ENCODE measurements at places on chromosomes 16 and 17.

GRCh38 chr16:67112591-67113399, 3.1 kb downstream of the PHAF1 start:
- no peak for DNase-seq

DNA sequence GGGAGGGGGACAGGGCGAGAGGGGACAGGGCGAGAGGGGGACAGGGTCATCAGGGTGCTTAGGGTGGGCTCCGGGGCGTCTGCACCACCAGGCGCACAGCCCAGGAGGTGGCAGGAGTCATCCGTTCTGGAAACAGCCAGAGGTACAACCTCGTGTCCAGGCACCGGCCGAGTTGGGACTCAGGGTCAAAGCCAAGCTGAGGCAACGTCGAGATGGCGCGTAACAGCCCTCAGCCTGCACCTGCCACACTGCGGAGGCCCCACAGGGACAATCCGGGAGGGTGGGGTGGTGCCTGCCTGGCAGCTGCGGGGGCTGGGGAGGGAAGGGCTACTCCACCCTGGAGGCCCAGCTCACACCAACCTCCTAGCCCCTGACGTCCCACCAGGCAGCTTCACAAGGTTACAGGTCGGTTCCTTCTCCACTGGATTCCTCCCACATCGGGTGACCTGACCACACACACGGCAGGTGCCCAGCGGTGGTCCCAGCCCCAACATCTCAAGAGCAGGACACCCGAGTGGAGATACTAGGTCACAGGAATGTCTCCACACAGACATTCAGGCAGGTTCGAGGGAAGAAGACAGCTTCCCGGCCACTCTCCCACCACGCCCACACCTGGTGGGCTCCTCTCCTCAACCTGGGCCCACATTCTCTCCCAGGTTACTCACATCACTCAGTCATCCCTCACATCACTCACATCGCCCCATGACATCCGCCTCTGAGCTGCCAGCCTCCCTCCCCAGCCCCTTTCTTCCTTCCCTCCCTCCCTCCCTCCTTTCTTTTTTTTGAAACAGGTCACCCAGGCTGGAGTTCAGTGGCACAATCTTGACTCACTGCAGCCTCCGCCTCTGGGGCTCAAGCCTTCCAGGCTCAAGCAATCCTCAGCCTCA, 47.3 kb downstream of the RPH3AL start:
- DNase-seq = no peak

GRCh38 chr17:78779850-78780249, 2.2 kb downstream of the CYTH1 start:
- no peak for DNase-seq

DNA sequence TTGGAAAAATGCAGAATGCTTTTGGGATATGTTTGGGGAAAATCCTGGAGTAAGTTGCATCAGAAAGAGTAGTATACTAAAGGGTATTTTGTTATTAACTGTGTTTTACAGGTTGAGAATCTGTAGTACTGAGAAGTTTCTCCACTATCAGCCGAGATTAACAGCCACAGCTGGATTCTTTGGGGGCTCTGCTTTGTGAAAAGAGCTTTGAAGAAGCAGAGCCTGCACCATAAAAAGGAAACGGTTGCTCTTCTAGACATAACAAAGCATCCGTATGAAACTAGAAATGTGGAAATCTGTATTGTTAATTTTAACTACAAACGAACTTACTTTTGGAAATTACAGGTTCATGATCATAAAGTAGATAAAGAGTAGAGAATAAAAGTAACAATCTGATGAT, 5.3 kb downstream of the NLK start:
- DNase-seq = no peak

- DNase-seq = no peak
Observed at GRCh38 chr16:84237994-84238750, 1.6 kb downstream of the KCNG4 start.

DNA sequence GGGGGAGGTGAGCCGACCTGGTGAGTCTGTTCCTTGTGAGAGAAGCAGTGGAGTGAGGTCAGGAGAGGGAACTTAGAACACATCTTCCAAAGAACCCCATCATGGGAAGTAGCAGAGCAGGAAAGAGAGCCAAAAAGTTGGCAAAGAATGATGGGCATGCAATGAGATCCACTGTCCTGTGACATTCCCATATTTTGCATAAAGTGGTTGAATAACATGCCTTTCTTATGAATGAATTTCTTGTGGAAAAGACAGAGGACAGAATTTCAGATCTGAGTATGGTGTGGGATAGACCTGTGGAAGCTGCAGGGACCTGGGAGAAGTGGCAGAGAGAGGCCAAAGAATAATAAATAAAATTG, 41.3 kb downstream of the TMEM100 start:
- DNase-seq = no peak

- DNase-seq = no peak
Observed at GRCh38 chr17:11272191-11272590, 31.2 kb downstream of the SHISA6 start.

All from NCI-H774 (cell line).